ENCODE measurements at places on chromosomes 7 and 10. TPM values are rescaled to one million over a fixed set of nuclear protein-coding genes. Genes with fewer than 3 reads are reported as not detected.

The HECW1 gene
- not detected for total RNA-seq

The HOXA7 gene
- not detected for total RNA-seq

DNA sequence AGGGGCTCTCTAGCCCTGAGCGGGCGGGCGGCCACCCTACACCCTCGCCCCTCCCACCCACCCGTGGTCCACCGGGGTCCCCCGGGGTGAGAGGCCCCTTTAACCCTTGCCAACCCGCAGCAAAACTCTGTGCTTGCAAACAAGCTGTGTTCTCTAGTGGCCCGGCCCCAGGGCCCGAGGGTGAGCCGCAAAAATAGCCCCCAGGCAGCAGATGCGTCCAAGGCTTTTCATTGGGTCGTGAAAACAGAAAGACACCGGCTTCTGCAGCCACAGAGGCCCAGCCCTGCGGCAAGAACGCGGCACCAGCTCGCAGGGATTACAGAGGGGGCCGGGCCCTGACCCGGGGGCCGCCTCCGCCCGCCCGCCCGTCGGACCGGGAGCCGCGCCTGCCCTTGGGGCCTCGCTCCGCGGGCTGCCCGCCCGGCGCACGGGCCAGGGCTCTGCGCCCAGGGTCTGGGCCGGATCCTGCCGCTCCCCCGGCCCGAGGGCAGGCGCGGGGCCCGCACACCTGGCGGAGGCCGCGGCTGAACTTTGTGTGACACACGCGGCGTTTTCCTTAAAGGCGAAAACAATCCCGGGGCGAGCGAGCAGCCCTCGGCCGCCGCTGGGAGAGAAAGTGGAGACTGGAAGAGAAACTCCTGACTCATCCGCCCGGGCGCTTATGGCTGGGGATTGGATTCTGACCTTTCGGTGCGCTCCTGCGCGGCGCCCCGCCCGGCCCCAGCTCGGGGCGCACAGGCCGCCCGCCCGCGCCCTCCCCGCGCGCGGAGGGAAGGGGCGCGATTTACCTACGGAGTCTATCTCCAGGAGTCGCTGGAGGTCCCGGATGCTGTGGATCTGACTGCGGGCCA is 2.8 kb downstream of the PDGFA start:
- H3K27ac ChIP-seq, result no peak overlapping the region
- peak; percentile 53 for DNase-seq

GRCh38 chr10:116752969-116753665 is 10.8 kb upstream of the HSPA12A start:
- peaks cover 40% of the 10 kb centered on the region for H3K27me3 ChIP-seq
- no peaks in the 10 kb centered on the region for H3K4me1 ChIP-seq
- H3K27ac ChIP-seq, result no peak overlapping the region
- H3K4me3 ChIP-seq, result no peak overlapping the region

GRCh38 chr10:30048768-30049517 is 10.4 kb downstream of the JCAD start:
- H3K27me3 ChIP-seq, result peaks cover 61% of the 10 kb centered on the region
- DNase-seq, result peak; percentile 26
- H3K36me3 ChIP-seq, result no peaks in the 10 kb centered on the region
- no peak overlapping the region for H3K27ac ChIP-seq

DNA sequence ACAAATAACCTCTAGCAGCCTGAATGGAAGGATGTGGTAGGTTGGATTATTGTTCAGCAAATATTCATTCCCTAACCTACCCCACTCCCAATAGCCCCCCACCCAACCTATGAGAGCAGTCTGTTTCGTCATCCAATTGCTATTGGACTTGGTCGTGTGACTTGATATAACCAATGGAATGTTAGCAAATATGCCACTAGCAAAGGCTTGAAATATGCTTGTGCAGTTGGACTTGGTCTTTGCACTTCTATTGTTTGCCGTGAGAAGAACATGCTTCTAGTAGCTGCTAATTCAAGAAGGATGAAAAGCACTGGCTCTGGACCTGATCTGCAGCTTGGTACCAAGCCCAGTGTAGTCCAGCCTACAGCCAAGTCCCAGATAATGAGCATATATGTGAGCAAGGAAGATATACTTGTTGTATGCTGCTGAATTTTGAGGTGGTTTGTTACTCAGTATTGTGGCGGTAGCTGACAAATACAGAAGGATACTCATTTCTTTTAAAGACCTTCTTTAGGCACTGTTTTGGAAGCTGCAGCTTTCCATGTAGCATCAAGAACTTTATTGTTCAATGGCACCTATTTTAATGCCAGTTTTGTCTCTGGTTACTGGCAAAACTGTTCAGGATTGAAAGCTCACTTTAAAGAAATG is 180.4 kb downstream of the EXOC4 start:
- H3K36me3 ChIP-seq, result peaks cover 7% of the 10 kb centered on the region
- no peak overlapping the region for H3K27ac ChIP-seq
- no peak overlapping the region for H3K4me3 ChIP-seq
- peaks cover 9% of the 10 kb centered on the region for H3K4me1 ChIP-seq

DNA sequence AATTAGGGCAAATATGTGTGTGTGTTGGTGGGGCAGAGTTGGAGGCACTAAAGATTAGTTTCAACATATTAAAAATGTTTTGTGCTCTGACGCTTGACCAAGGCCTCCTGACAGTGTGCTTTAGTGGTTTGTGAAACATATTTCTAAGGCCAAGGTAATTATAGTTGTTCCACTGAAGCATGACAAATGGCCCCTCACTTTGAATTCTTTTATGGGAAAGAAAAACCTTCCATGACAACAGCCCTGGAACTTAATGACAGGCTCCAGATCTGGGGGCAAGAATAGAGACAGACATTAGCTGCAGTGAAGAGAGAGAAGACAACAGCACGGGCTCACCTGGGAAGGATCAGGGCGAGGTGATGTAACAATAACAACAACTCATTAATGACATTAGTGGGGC is 155.8 kb downstream of the CHN2 start:
- H3K36me3 ChIP-seq, result no peaks in the 10 kb centered on the region
- DNase-seq, result no peak
- H3K27me3 ChIP-seq, result peaks cover 5% of the 10 kb centered on the region

The IDI2 gene
- total RNA-seq, result not detected

DNA sequence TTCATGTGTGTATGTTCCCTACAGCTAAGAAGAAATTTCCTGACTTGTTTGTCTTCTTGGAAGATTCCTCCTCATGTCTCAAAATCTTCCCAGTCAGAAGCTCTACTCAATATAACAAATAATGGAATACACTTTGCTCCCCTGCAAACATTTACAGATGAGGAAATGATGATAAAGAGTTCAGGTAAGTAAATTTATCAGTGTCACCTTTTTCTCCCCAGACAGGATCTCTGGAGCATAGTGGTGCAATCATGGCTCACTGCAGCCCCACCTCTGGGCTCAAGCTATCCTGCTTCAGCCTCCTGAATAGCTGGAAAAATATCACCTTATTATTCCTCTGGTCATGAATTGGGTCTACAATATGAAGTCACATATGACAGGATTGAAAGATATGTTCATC is 25.5 kb downstream of the ACADSB start:
- no peak overlapping the region for H3K4me3 ChIP-seq
- H3K27me3 ChIP-seq, result no peaks in the 10 kb centered on the region
